ENCODE measurements at places on chromosomes 7 and 10. TPM values are rescaled to one million over a fixed set of nuclear protein-coding genes. Genes with fewer than 3 reads are reported as not detected.

DNA sequence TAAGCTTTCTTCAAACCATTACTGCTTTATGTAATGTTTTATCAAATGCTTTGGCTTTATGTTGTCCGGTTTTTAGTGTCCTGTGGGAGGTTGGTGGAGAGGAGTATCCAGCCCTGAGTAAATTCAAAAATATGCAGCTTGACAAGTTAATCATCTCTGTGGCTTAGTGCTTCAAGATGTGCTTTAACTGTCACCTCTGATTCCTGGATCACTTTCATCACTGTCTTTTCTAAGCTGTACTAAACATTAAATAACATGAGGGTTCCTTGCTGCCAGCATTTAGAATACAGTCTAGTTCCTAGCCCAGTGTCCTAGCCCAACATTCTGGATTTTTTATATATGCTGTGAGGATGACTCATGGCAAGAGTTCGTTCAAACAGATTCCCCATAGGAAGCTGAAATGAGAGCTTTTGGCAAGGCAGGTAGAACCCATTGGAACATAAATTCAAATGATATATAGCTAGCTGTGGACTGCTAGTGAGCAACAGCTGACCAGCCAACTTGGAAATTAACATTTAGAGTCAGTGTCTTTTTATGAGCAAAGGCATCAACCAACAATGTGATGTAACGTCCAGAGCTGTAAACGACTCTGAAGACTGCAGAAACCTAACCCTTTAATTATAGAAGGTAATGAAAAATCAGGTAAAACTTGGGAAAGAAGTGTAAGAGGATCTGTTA, 80.6 kb upstream of the OIT3 start:
- no peak for DNase-seq

The UBN2 gene
- 11.8 TPM for total RNA-seq

- DNase-seq = no peak
Observed at GRCh38 chr10:3206511-3207157, 34.1 kb upstream of the PITRM1 start.

- DNase-seq = no peak
Observed at GRCh38 chr10:95276367-95277200, 14.2 kb downstream of the PDLIM1 start.

DNA sequence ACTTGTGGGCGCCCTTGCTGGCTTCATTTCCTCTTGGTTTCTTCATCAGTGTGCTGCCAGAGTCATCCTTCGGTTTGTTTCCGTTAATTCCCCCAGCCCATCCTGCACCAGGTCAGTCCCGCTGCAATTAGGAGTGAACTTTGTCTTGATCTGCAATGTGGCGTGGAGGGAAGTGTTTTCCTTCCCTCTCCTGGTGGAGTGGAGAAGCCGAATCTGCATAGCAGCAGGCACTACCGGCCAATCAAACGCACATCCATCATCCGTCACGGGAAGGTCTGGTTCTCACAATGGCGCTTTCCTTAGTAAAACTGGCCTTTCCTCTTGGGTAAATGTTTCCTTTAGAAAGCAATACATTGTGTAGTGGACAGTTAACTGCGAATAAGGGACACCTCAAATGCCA, 337.5 kb downstream of the CXCL12 start:
- DNase-seq = no peak

DNA sequence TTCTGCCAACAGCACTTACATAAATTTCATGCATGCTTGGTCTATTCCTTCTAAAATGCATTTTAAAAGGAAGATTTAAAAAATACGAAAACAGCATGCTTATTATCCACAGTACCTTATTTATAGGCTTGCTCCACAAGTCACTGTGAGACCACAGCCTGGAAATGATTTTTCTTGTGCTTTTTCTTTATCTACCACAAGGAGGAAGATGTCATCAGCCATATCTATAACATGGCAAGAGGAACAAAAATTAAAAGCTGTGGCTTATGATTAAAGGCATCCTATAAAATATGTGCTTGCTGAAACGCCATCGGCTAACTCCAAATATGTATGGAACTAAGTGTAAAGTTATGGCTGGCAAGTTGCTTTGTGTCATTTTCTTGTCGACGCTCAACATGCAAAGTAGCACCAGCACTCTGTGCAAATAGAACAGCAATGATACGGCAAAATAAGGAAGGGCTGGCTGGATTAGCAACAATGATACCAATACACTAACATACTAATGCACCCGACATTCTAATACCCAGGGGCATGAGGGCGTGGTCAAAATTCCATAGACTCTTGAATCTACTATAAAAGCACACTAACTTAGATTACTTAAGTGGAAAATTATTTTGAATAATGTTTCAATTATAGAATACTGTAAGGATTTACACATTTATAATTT, 41.2 kb upstream of the AKR1E2 start:
- DNase-seq = no peak

- no peak for DNase-seq
Observed at GRCh38 chr7:481219-481930, 38.3 kb downstream of the PDGFA start.

- DNase-seq = no peak
Observed at GRCh38 chr7:151423936-151424335, 14.1 kb upstream of the WDR86 start.

GRCh38 chr10:60098677-60099601, 192.6 kb upstream of the CCDC6 start:
- DNase-seq = no peak

GRCh38 chr7:104894726-104895521, 119.1 kb upstream of the KMT2E start:
- DNase-seq = no peak

GRCh38 chr7:151161757-151162156, 5.7 kb downstream of the GBX1 start:
- no peak for DNase-seq

Data from activated CD4-positive, alpha-beta T cell treated with anti-CD3 and anti-CD28 coated beads, Interleukin-2, amount 10 ng/mL, durations not matched to agents 7 days and 5 days (primary cell).